Activated CD4-positive, alpha-beta T cell treated with anti-CD3 and anti-CD28 coated beads, Interleukin-2, amount 10 ng/mL, durations not matched to agents 7 days and 5 days (primary cell): ENCODE measurements at places on chromosomes 4 and X. TPM values are rescaled to one million over a fixed set of nuclear protein-coding genes. Genes with fewer than 3 reads are reported as not detected.

- DNase-seq, result no peak
Measured at GRCh38 chr4:182805321-182805720, 111.9 kb downstream of the DCTD start.

GRCh38 chr4:26033389-26033788, 119.4 kb downstream of the SMIM20 start:
- no peak for DNase-seq

DNA sequence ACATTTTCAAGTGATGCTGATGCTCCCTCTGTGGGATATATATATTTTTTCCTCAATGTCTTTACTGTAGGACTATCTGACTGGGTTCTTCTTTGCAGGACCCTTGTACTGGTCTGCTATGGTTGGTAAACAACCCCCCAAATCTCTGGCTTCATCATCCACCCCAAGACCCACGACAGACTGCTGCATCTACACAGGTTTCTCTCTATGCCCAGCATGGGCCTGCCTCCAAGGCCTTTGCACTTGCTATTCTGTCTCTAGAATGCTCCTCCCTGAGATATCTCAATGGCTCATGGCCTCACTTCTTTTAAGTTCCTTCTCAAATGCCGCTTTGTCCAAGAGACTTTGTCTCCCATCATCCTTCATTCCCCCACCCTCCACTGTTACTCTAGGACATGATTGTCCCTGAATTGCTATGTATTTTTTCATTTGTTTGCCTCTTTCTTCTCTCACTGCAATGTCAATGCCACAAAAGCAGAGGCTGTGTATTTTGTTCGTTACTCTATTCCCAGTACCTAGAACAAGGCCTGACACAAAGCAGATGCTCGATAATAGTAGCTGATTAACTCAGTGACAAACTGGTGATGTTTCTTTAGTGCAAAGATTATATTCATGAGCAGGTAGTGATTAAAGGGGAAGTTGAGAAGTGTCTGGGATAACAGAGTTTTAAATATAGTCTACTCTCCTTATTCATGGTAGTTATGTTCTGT, 6.6 kb downstream of the EVC start:
- DNase-seq, result no peak

DNA sequence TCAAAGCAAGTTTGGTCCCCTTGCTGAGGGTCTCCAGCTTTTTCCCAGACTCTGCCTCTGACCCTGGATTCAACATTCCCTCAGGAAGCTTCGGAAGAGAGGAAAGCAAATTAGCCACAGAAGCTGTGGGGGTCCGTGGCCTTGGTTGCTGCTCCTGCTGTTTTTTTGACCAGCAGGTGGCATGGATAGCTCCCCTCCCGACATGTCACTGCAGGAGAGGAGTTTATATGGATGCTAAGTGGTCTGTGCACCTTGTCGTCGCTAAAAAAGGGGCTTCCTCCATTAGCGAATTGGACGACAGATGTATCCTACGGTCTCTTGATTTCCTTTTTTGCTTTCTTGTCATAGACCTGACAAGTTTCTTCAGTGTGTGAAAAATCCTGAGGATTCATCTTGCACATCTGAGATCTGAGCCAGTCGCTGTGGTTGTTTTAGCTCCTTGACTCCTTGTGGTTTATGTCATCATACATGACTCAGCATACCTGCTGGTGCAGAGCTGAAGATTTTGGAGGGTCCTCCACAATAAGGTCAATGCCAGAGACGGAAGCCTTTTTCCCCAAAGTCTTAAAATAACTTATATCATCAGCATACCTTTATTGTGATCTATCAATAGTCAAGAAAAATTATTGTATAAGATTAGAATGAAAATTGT, 70.2 kb downstream of the CD38 start:
- DNase-seq, result no peak

DNA sequence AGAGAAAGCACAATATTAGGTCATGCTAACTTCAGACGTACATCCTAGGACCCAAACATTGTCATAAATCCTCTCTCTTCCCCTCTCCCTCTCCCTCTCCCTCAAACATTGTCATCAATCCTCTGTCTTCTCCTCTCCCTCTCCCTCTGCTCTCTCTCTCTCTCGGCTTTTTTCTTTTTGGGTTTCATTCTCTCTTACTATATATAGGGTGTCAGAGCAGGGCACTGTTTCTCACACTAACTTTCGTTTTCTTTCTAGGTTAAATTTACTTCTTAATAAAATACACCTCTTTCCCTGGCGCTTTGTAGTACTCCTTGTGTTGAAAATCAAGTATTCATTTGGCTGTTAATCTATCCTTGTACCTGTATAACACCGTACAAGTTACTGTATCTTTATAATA, 37.0 kb upstream of the HERC5 start:
- DNase-seq, result no peak

- DNase-seq, result no peak
Measured at GRCh38 chrX:44253575-44253942, 89.9 kb downstream of the EFHC2 start.

The PGM2 gene
- 40.4 TPM for total RNA-seq

- DNase-seq, result no peak
Measured at GRCh38 chr4:58477950-58478349, 1367.8 kb upstream of the IGFBP7 start.

The PHOX2B gene
- total RNA-seq, result not detected

- DNase-seq, result no peak
Measured at GRCh38 chrX:7985568-7985967, 58.4 kb upstream of the PNPLA4 start.

DNA sequence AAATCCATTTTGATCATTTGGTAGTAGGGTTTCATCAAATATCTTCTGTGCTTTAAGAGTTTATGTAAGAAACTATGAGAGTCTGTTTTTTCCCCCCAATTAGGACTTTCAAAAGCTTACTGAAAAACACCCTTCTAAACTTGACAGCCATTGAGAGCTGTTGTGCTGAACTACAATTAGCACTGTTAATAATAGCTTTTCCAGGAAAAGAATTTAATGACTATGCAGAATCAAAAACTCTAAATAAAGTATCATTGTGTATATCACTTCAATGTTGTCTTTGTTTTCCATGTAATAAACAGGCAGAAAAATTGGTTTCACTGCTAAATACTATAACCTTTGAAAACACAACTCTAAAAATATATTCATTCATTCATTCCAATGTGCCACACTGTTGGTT, 121.4 kb upstream of the PDE5A start:
- no peak for DNase-seq

DNA sequence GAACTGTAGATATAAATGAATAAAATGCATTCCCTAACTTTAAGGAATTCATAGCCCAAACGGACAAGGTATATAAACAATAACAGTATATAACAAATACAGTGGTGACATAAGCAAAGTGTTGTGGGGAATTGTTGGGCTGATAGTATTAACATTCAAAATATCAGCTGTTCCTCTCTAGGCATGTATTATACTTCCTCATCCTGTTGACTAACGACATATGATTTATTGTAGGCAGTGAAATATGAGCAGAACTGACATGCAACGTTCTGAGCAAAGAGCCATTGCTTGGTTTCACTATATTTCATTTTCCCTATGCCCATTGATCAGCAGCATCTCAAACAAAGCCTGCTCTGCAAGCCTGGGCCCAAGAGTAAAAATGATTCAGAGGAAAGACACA, 143.9 kb downstream of the PTCHD1 start:
- no peak for DNase-seq

GRCh38 chr4:123744664-123745290, 348.2 kb downstream of the SPRY1 start:
- no peak for DNase-seq

The ADAMTS3 gene
- total RNA-seq, result not detected

DNA sequence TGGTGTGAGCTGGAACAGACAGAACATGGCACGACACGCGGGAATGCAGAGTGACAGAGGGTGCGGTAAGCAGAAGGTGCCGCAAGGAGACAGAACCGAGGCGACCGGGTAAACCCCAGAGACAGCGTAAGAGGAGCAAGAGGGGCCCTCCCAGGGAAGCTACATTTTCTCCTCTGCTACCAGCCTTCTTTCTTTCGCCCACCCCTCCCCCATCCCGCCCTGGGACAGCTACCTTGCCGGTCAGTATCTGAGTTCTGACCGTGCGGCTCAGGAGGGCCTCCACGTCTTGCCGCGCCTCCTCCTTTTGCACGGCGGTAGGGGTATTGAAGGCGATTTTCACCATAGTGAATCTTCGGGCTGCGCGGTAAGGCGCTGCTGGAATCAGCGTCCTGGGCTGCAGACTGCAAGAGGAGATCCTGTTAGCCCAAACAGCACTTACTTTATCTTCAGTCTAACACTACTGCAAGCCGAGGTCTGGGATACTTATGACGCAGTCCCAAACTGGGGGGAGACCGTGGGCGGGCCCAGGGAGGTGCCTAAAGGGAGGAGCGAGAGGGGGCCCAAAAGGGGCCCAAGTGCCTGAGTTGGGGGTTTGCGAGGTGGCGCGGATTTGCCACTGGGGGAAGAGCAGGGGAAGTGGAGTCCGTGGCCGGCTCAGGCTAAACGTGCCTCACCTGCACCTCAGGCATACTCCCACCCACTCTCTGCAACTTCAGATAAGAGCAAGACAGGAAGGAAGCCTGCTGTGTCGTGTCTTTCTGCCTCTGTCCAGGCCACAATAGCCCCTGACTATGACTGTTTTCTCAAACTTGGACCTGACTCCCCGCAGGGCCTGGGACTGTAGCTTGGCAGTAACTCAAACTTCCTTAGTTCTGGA, at the start of gene ITM2A:
ITM2A (minus strand) TSS at position 462 of the 877 bp plus-strand sequence; CDS start at position 343, 119 bp downstream.
- peak; percentile 60 for DNase-seq

DNA sequence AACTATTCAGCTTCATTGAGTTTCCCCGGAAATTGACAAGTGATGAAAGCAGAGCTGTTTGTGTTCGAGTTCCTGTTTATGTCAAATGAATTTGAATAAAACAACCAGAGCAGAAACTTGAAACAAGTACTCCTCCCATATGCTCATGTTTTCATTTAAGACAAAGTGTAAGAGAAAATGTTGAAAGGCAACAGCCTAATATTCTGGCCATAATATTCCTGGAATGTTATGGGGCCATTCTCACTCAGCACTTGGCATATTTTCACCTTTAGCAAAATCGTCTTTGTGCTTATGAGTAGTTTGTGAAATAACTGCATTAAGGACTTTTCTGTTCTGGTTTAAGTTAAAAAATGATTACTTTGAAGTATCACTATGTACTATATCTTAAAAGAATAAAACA, 276.0 kb upstream of the FAT1 start:
- DNase-seq, result no peak

GRCh38 chrX:39691724-39692123, 406.0 kb downstream of the BCOR start:
- DNase-seq, result no peak

DNA sequence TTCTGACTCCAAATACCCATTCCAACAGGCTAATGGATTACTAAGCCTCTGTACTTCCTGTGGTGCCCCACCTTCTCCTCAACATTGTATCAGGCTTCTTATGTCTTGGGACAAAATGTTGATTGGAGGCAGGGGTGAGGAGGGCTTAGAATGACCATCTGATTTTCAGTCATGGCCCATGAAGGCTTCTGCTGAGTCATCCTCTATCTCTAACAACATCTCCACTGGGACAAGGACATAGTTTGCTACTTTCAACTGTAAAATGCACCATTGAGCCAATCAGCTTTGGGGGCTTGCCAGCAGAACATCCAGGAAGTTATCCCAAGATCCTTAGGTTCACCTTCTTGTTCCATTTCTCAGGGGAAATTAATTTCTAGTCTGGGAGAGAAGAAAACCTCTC, 29.5 kb downstream of the MAGEB17 start:
- DNase-seq, result no peak

The RAB33A gene
- total RNA-seq, result 20.8 TPM

The PDZD4 gene
- 0.60 TPM for total RNA-seq

The KDR gene
- not detected for total RNA-seq

DNA sequence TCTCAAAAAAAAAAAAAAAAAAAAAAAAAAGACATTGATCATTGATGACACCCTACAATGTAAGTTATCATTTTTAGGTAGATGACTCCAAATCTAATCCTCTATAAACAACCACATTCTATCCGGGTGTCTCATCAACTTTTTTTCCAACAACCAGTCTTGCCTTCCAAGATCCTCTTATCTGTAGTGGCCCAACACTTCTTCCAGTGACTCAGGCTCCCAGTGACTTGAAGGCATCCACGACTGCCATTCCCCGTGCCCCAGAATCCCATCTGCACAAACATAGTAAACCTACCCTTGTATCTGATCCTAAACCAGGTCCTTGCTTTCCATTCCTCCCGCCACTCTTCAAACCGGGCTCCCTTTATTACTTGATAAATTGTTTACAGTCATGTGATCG, 15.6 kb upstream of the TSPAN5 start:
- DNase-seq, result no peak

DNA sequence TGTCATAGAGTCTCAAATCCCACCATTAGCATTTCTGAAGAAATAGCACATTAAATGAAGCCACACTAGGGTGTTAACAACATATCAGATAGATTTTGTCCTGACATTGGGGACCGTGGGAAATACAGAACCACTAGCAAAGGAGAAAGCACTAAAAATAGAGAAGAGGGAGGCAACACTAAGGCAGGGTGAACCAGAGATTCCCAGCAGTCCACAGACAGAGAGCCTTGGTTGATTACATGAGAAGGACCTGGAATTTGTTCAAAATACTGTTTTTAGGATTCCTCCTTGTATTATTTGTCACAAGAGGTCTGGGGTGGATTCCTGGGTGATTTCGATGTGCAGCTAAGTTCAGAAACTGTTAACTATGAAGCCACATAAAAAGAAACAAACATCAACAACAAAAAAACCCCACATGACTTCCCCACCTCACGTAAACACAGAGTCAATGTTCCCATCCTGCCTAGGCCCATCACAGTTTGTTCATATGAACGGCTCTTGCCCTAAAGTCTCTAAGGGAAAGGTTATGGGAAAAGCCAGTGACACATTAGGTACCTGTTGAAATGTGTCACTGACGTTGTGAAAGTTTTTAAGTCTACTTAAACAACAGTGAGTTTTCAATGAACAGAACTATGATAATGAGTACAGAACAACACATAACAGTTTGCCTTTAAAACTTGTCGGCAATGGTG, 23.6 kb upstream of the GRSF1 start:
- DNase-seq, result no peak

The ARX gene
- total RNA-seq, result not detected

- DNase-seq, result no peak
Measured at GRCh38 chrX:129523079-129523911, at the start of gene SMARCA1. TSS of gene SMARCA1 (minus strand) at chrX:129523490. CDS start at chrX:129523370, 120 bp downstream.

DNA sequence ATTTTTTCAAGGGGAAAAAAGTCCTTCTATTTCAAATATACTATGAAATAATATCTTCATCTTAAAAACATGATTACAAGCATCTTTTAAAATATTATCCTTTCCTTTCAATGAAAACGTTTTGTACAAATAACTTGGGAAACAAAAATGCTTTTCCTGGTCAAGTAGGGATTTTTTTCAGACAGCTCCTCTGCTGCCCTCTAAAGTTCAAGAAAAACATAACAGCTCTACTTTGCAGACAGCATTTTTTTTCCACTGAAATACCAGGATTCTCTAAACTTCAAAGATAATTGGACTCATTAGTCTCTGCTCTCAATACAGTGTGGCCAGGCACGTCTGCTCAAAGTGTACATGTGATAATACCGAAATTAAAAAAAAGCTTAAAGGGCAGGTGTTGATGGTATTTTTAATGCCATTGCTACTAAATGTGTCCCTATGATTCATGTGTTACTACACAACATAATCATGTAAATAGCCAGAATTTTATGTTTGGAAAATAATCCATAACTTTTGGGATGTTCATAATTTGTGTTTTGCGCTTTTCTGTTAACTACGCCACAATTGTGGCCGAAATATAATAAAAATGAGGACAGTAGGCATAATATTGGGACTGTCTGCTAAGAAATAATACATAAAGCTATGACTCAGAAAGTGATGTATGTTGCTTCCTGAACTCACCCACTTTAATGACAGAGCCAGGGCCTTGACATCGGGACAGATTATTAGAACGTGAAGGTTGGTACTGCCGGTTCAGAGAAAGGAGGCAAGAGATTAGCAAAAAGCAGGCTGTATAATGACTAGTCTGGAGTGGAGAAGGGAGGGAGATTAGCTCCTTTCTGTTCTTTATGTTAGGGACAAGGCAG, 478.9 kb downstream of the KCNIP4 start:
- DNase-seq, result no peak
